ENCODE measurements at places on chromosomes 7 and 10. TPM values are rescaled to one million over a fixed set of nuclear protein-coding genes. Genes with fewer than 3 reads are reported as not detected.

Gene FBXL13
- 0.18 TPM for total RNA-seq

Gene DRGX
- total RNA-seq, result not detected

DNA sequence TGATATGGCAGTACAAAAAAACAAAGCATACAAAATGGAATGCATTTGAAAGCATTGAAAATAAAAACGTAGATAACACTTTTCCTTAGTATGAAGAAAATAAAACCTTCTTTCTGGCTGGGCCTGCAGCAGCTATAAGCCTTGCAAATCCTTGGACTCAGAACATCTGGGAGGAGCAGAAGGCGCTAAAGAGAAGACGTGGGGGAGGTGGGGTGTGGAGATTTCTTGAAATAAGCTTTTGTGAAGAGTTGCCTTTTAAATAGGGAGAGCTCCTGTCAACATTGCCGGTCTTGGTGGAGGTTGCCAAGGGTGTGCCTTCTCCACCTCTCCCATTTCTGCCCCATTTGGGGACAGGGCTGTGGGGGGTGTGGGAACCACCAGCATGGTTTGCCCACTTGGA is 128.7 kb downstream of the TMEM178B start:
- DNase-seq, result no peak

Gene HMX2
- total RNA-seq, result not detected

DNA sequence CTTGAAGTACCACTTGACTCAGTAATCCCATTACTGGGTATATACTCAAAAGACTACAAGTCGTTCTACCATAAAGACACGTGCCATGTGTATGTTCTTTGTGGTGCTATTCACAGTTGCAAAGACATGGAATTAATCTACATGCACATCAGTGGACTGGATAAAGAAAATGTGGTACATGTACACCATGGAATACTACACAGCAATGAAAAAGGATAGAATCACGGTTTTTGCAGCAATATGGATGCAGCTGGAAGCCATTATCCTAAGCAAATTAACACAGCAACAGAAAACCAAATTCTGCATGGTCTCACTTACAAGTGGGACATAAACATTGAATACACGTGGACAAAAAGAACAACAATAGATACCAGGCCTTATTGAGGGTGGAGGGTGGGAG is 583.4 kb upstream of the CELF2 start:
- no peak for DNase-seq

- DNase-seq, result no peak
Measured at GRCh38 chr10:101903827-101904550, 60.4 kb upstream of the KCNIP2 start.

DNA sequence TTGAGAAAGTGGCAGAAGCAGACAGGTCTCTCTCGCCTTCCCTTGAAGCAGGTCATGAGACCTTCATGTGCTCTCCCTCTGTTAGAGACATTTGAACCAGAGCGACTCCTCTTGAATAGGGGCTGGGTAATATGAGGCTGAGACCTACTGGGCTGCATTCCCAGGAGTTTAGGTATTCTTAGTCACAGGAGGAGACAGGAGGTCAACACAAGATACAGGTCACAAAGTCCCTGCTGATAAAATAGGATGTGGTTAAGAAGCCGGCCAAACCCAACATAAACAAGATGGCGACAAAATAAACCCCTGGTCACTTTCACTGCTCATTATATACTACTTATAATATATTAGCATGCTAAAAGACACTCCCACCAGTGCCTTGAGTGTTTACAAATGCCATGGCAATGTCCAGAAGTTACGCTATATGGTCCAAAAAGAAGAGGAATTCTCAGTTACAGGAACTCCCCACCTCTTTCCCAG is 43.5 kb upstream of the MSRB2 start:
- no peak for DNase-seq

DNA sequence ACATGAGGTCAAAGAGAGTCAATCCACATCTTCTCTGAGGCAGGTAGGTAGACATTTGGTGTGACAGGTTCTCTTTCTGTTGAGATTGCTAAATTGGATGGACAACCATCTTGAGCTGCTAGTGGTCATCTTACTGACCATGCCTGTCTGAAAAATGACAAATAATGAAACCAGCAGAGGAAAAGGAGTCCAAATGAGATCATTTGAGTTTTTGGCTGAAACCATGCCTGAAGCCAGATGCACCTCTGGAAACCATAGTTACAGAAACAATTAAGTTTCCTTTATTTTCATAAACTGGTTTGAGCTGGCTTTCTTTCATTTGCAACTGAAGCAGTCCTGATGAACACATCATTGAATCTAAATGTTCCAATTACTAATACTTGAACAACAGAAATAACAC is 100.6 kb downstream of the ZNF438 start:
- DNase-seq, result no peak

Gene C10orf90
- 0.18 TPM for total RNA-seq

DNA sequence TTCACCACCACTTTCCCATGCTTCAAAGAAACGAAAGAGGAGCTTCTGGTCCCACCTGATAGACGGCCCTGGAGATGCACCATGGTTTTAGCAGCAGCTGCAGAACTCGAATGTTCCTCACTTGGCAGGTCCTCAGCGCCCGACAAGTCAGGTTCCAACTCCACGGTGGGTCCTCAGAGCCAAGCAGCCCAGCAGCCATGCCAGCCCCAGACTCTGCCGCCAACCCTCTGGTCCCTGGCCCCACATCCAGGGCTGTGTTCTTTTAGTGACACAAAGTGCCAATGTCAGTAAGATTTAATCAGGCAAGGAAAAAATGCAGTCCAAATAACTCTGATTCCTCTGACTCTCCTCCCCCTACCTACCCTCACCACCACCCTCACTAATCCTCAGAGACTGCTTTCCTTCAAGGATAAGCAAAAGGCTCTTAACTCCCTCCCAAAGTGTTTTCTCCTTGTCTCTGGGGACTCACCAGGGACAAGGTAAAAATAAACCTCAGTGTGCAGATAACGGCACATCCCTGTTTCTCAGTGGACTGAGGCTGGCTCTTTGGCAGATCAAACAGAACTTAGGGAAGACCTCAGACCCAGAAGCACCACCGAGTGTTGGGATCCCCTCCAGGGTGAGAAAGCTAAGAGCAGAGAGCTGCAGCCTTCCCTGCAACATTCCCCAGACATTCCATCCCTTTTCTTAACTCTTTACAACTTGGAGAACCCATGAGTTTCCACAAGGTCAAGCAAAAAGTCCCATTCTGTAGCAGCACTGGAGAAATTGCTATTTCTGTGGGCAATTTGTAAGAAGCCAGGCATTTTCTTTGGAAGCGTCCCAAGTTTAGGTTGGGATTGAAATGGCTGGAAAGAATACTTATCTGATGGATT is 358.9 kb downstream of the FRMD4A start:
- no peak for DNase-seq

GRCh38 chr7:41808541-41808940 is 105.7 kb upstream of the INHBA start:
- no peak for DNase-seq

Gene HEPACAM2
- total RNA-seq, result not detected

- no peak for DNase-seq
Measured at GRCh38 chr10:63765126-63765525, 243.9 kb downstream of the REEP3 start.

Gene GPNMB
- 5.0 TPM for total RNA-seq

DNA sequence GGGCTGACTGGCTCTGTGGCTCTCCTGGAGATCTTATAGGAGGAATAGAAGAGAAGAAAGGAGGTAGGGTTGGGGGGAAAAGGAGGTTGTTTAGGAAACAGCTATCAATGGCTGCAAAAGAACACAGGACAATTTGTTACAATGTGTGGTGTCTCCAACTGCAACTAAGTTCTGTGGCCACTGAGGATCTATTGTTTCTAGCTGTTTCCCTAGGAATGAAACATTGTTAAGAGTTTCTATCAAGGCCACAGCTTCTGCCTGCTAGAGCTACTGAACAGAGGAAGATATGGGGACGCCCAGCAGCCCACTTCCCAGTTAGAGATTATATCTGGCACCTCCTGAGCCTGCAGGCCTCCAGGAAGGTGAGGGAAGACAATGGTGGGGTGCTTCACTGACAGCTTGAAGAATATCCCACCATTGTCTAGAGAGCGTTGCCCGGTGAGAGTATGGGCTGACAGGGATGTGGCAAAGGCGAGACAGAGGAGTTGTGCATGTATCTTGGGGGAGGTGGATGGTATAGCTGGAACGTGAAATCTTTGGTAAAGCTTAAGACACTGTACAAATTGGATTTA is 4.0 kb downstream of the SCD start:
- no peak for DNase-seq

DNA sequence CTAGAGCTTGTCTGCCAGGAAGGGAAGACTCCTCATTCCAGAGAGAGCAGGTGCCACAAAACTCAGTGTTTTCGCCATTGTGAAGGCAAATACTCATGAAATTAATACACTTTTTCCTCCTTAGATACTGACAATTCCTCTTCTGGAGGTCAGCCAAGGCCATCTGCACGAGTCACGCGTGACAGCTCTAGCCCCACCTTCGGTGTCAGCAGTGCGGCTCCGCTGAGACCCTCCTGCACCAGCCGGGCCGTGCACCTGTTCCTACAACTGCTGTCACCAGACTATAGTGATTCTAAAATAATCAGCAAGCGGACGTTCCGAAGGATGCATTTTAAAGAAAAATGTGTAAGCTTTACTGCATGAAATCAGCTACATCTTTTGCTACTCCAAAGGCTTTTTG is 127.7 kb downstream of the DIP2C start:
- no peak for DNase-seq

Gene HMX3
- total RNA-seq, result 0.20 TPM

DNA sequence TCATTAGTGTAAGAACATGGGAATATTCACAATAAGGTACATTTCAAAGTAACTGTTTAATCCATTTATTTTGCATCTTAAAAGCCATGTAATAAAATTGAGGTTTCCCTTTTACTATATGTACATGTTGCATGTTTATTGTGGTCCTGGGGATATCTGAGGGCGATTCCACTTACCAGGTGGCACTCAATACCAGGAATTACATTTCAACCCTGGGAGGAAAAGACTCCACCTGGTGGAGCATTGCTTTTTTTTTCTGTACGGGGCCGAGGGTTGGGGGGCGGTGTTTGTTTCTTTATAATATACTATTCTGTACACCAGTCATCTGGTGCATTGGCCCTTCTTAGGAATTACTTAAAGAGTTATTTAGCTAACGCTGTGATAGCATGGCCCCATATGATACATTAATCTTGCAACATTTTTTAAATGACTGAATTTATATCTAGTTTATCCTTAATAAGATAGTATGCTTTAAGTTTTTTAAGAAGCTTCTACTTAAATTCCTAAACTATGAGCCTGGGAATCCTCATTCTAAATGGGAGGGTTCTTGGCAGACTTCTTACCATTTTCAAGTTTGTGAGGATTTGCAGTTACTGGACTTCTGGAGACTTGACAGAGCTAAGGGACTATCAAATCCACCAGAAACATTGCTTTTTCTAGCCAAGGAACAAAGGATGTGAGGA is 7.2 kb upstream of the HGF start:
- DNase-seq, result no peak

DNA sequence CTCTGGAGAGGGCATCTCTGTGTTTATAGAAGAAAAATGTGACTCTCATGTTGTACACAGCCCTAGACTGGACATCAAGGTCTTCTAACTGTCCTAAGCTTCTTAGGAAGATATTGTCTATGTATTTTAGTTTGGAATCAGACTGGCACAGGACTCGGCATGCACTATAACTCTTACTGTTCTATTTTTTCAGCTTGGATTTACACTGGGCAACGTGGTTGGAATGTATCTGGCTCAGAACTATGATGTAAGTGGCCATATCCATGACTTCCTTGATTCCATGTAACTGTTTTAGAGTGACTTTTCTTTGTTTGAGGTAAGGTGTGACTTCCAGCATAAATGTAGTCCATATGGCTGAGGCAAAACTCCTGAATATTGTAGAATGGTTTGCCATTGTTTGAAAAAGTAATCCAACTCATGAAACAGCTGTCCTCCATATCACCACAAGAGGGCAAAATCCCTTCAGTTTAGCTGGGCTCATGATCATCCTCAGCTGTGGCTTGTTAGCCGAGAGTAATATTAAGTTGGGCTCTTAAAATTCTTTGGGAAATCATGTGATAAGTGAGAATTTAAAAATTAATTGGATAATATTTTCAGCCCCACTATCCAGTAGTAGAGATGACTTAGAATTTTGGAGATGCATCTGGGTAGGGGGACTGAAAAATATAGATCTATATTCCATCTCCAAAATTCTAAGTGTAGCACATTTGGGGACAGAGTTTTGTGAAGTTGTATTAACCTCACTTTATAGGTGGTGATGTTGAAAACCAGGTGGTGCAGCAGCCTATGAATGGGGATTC is 10.4 kb downstream of the STMP1 start:
- no peak for DNase-seq

- DNase-seq, result no peak
Measured at GRCh38 chr10:126950401-126951105, 45.3 kb downstream of the DOCK1 start.

- DNase-seq, result peak; percentile 88
Measured at GRCh38 chr7:70693686-70694433, 438.1 kb upstream of the GALNT17 start.

DNA sequence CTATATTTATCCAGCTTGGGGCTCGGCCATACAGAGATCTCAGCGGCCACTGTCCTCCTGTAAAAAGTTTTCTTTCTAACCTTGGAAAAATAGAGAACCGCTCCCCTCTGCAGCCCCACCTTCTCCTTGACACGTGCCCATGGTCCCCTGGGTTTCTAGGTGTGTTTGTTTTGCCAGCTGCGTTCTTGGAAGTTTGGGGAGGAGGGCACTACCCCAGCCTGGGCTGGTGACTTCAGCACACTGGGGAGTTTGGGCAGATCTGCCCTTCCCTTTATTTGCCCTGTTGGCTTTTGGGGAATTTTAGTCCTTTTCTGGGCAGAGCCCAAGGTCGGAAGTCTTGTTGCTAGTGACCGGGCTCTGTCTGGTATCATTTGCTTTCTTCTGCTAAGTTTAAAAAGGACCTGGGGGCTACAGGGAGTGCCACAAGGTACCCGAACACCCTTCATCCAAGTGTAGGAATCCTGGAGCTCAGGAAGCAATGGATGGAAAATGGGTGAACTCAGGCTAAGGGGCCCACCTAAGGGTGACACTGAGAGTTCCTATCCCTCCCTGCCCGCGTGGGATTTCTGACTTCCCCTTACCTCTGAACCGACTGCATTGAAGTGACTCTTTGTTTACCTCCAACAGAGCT is 1.7 kb downstream of the ADAMTS14 start:
- no peak for DNase-seq

Gene PRF1
- 1.1 TPM for total RNA-seq

- no peak for DNase-seq
Measured at GRCh38 chr7:127865466-127865865, 165.8 kb downstream of the LRRC4 start.

DNA sequence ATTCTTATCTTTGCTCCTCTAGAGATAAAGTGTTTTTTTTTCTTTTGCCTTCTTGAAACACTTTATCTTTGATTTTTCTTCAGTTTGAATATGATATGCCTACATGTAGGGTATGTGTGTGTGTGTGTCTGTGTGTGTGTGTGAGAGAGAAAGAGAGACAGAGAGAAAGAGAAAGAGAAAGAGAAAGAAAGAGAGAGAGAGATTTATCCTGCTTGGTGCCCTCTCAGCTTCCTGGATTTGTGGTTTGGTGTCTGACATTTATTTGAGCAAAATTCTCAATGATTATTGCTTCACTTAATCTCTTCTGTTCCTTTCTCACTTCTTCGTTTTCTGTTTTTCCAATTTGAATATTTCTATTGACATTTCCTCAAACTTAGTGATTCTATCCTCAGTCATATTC is 60.3 kb downstream of the RAB18 start:
- DNase-seq, result no peak

GRCh38 chr7:134926396-134926795 is 59.9 kb upstream of the AGBL3 start:
- DNase-seq, result no peak

Gene NUTM2D
- 4.0 TPM for total RNA-seq

Data from left lobe of liver (tissue), 2 donors.